Posterior cingulate gyrus (tissue), 11 donors: ENCODE measurements at places on chromosomes 16 and 17.
A peak's percentile ranks its signal among the peaks of the same experiment; 100 is the strongest.

GRCh38 chr16:84874553-84874952 is 54.8 kb downstream of the CRISPLD2 start:
- no peak for DNase-seq

DNA sequence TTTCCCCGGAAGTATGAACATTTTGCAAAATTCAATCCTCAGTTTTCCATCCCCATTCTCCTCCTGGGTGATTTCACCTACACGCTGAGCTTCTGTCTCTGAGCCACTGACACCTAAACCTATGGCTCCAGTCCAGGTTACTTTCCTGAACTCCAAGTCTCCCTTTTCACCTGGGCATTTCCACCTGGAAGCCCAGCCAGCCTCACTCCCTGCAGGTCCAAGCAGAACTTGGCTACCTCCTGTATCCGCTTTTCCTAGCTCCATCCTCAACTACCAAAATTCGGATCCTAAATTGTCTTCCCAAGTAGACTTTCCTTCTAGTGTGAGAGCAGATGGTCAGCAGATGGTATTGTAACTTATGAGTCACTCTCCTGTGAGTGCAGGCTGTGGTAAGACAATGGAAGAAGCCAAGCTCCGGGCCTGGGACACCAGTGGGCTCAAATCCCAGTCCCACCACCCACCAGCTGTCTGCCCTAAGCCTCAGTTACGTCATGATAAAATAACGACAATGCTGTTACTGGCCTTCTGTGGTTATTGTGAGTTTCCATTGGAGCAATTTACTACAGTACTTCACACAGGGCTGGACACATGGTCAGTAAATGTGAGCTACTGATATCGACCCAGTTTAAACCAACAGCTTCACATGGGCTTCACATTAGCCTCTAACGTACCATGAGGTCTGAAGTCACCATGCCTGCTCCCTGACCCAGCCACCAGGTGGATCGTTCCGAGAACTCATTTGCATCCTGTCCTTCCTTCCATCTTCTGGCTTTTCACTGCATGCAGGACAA is 33.3 kb downstream of the PECAM1 start:
- peak; percentile 57 for DNase-seq

DNA sequence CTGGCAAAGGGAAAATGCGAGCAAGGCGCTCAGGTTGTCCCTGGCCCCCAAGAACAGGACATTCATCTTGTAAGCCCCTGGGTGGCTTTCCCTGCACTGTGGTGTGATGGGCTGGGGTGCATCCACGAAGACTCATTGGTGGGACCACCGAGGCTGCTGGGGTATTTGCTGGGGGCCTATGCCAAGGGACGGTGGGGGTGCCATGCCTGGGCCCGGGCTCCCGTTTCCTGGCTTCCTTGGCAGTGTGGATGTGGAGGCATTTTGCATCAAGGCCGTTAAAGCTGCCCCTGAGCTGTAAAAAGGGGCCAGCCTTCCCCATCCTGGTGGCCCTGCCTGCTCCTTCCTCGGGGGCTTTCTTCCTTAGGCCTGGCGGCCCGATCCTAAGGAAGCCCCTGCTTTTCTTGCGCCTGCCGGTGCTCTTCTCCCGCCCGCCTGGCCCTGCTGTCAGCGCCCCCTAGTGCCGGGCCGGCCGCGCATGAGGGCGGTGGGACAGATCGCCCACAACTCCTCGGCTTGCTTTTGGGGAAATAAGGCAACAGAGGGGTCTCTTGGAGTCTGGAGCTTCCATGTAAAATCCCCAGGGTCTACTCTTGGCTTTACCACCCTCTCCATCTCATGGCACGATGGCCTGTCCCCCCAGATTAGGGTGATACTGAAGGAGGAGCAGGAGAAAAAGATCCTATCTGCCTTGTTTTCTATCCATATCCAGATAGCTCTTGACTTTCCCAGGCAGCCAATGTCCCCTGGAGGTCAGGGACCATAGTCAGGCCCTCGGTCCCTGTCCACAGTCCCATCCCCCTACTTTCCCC is 9.8 kb upstream of the TBX2 start:
- DNase-seq, result no peak

DNA sequence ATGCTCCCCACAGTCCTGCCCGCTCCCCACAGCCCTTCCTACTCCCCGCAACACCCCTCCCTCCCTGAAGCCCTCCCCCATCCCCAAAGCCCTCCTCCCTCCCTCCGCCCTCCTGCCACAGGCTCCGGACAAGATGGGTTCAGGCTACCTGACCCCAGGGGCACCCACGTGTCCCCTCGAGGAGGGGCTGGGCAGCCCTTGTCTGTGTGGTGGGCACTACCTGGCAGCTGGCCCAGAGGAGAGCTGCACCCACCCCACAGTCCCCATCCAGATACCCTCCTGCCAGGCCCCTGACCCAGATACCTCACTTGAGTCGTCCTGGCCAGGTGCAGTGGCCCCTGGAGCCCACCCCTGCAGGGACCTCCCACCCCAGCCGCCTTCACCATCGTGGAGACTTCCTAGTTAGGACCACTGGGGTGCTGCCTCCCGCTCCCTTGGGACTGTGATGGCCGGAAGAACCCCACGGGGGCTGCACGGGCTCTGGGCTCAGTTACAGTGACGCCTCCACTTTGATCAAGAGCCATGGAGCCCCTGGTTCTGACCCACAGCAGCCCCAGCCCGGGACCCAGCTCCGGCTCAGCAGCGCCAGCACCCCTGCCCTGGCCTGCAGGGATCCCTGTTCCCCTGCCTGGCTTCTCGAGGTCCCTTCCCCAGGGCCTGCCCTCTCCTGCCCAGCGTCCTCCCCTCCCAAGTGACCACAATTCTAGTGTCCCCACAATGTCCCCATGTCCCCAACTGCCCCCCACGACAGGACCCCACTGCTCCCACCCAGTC is 806 bp downstream of the PERCC1 start:
- no peak for DNase-seq

GRCh38 chr16:20323591-20324117 is 3.7 kb downstream of the GP2 start:
- no peak for DNase-seq

DNA sequence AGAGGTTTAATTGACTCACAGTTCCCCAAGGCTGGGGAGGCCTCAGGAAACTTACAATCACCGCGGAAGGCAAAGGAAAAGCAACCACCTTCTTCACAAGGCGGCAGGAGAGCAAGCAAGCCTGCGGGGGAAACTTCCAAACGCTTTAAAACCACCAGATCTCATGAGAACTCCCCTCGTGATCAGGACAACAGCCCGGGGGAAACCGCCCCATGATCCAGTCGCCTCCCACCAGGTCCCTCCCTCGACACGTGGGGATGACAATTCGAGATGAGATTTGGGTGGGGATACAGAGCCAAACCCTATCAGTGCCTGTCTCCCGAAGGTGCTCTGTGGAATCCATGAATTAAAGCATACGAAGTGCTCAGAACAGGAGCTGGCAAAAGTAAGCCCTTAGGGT is 43.9 kb upstream of the ABR start:
- DNase-seq, result no peak

- peak; percentile 82 for DNase-seq
These were observed 1.3 kb downstream of the NAGS start for GRCh38 chr17:44005527-44006271.

DNA sequence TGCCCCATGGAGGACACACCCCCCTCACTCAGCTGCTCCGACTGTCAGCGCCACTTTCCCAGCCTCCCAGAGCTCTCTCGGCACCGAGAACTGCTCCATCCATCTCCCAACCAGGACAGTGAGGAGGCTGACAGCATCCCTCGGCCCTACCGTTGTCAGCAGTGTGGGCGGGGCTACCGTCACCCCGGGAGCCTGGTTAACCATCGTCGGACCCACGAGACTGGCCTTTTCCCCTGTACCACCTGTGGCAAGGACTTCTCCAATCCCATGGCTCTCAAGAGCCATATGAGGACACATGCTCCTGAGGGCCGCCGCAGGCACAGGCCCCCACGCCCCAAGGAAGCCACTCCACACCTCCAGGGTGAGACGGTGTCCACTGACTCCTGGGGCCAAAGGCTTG is 2.1 kb downstream of the ZNF646 start:
- no peak for DNase-seq

GRCh38 chr17:70365091-70365583 is 195.8 kb downstream of the KCNJ2 start:
- DNase-seq, result no peak

GRCh38 chr16:66483689-66484452 is 56.8 kb downstream of the BEAN1 start:
- peak; percentile 93 for DNase-seq

- DNase-seq, result no peak
These were observed 44.6 kb downstream of the FOXL1 start for GRCh38 chr16:86622700-86623615.

GRCh38 chr17:28097901-28098300 is 55.4 kb downstream of the NLK start:
- DNase-seq, result no peak

GRCh38 chr17:73628642-73629552 is 15.3 kb downstream of the SDK2 start:
- peak; percentile 37 for DNase-seq

DNA sequence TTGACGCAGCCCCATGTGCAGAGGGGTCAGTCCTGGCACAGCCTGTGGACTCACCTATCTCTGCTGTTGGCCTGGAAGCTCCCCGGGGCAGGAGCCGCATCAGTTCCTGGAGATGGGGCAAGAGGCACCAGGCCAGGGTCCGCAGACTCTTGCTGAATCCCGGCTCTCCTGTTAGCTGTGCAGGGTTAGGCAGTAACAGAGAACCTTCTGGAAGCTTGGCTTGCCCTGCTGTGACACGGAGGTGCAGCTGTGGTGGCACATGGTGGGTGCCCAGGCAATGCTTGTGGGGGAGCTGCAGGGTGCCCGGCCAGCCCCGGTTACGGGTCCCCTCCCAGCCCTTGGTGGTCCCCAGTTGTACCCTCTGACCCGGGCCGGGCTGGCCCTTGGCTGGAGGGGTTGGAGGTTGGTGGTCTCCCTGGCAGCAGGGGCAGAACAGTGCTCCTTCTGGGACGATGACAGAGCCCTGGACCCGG is 26.0 kb upstream of the ZNF469 start:
- peak; percentile 76 for DNase-seq

GRCh38 chr17:64032081-64032480 is 11.6 kb upstream of the ICAM2 start:
- peak; percentile 33 for DNase-seq

- peak; percentile 74 for DNase-seq
These were observed 237.8 kb downstream of the PRKCA start for GRCh38 chr17:66540131-66540781.

GRCh38 chr17:46819906-46820351 is 1.4 kb upstream of the WNT3 start:
- no peak for DNase-seq

GRCh38 chr17:48754500-48755261 is 26.1 kb upstream of the HOXB13 start:
- no peak for DNase-seq

GRCh38 chr17:3836551-3836950 is 9.5 kb downstream of the NCBP3 start:
- no peak for DNase-seq

DNA sequence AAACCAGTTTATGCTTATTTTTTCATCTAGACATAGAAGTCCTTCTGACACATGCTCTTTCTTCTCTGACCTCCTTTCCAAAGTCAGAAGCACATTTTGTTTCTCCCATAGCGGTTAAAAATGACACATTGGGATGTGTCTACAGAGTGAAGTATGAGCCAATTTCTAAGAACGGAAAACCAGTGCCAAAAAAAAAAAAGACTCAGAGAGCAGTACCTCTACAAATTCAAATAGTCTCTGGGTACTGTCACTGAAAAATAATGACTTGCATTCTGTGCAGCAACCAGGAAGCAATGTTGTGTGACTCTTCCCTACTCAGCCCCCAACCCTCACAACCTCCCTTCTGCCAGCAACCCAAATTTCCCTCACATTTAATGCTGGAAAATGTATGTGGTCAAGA is 145.5 kb upstream of the PMFBP1 start:
- DNase-seq, result no peak

DNA sequence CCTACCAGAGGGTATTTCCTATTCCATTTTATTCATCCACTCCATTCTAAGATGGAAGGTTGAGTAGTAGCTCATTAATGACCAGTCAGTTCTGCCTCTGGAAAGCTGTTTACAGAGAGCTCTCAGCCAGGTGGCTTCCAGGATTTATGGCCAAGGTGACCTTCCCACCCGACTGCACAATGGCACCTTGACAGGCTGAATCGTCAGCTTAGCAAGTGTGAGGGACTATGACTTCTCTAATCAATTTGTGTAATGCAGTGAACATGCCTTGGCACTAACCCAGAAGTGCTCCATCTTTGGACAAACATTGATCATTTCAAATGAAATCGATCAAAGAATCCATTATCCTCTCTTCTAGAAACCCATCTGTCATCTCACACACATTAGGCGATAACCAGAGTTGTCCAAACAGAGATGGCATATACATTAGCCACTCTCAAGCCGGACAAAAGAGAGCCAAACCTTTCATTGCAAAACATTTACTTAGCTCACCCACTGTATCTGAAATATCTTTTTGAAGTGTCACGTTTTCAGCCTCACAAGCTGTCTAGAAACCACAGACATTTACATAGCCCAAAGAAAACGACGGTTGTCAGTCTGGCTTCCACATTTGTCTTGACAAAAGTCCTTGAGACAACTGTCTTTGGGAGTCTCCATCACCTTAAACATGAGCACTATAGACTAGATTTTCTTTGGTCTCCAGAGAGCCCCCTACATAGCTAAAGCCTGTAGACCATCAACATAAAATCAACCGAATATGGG is 35.6 kb downstream of the CLEC3A start:
- no peak for DNase-seq

DNA sequence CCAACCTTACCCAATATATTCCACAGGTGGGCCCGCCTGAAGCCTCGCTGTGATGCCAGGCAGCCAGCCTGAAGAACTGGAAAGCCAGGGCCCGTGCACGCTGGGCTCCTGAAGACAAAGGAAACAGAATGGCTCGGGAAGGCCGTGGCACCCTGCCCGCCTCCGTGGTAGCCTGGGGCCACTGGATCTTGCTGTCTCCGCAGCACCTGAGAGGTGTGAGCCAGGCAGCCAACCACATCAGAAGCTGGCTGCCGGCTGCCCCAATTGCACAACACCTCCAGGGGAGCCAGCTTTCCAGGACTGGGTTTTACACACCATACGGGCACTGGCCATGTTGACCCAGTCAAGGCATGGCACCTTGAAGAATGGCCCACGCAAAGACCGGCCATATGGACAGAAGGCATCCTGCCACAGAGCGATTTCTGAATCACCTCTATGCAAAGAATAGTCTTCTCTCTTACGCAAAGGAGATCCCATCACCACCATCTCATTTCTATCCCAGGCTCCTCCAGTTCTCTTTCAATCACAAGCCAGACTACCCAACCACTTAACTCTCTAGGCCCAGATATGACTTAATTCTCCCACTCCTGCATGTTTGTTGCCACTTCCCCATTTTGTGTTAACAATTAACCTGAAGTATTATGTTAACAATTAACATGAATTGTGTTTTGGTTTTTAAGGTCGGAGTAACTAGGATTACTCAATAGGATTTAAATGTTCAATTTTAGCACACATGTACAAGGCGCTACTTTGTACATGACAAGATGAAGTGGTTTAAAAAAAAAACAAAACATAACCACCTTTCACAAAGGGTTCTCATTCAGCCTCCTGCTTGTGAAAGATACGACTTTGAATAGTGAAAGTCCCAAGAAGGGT is 32.1 kb downstream of the ZFHX3 start:
- no peak for DNase-seq

GRCh38 chr17:50447870-50448595 is 20.6 kb downstream of the CHAD start:
- no peak for DNase-seq
